Left ventricle myocardium superior (tissue), 1 donor: ENCODE measurements at places on chromosomes 1 and 21.

DNA sequence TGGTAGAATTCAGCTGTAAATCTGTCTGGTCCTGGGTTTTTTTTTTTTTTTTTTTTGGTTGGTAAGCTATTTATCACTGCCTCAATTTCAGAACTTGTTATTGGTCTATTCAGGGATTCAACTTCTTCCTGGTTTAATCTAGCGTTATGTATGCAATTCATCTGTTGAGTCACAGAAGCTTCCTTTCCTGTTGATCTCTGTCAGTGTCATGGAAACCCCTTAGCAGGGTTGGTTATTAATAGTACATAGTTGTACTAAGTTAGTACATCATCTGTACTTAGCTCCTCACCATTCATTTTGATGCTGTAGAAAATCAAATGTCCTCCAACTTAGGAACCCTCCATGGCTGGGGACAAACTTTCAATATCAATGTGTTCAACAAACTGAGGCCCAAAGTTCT is 51.0 kb upstream of the BARHL2 start:
- no peak for DNase-seq

GRCh38 chr1:21293537-21294265 is 3.4 kb upstream of the ECE1 start:
- no peak for DNase-seq

GRCh38 chr1:163922743-163923201 is 601.0 kb downstream of the NUF2 start:
- DNase-seq, result no peak

DNA sequence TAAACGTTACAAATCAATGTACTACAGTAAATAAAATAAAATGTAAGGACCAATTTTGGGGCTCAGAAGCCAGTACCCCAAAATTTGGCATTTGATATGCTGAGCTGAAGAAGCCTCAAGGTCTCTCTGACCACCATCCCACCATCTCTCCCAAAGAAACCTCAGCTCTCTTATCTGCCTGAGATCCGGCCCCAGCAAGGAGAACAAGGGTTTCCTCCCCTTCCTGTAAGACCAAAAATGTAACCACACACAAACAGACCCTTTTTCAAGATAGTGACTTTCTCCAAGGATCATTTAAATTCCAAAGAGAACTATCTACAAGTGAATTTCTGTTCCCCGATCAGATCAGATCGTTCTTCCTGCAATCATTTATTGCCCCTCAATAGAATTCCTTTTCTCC is 68.1 kb upstream of the SLC45A1 start:
- no peak for DNase-seq

GRCh38 chr1:3644273-3644672 is 5.6 kb downstream of the WRAP73 start:
- DNase-seq, result no peak

DNA sequence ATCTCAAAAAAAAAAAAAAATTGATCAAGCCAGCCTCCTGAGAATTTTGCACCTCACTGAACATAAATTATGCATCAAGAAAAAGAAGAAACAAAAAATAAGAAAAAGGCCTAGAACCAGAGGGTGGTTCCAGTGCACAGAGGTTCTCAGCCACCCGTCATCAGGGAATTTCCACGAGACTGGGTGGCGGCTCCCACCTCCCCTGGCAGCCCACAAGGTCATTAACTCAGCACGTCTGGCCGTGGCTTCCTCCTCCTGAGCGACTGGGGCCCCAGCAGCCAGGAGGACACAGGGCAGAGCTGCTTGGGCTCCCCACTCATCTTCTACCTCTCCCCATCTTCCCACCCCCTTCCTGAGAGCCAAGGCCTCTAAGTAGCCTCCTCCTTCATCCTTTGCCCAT is 15.7 kb upstream of the TMEM51 start:
- DNase-seq, result no peak

DNA sequence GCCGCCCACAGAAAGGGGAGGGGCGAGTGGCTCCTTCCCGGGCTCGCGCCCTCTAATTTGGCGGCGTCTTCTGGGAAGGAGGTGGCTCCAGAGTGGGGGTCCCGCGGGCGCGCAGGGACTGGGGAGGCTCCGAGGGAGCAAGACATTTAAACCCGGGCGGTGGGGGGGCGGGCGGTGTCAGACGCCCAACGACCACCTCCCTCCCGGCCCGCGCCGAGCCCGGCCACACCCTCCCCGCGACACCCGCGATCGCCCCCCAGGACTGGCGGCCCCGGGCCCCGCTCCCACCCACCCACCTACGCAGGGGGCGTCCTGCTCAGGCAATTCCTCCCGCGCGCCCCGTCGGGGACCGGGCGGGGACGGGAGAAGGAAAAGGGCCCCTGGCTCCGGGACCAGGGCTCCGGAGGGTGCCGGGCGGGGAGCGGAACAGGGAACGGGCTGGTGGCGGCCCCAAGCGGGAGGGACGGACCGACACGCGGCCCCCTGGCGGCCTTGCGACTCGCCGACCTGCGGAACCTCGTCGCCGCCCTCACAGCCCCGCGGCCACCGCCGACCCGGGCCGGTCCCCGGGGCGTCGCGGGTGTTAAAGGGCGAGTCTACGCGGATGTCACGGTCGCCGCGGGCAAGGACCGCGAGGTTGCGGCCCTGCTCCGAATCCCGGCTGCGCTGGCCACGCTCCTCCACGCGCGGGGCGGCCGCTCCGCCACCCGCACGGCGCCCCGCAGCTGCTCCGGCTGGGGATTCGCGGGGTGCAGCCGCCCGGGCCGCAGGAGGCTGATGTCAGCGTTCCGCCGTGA is 94.0 kb upstream of the FMN2 start:
- peak; percentile 28 for DNase-seq

DNA sequence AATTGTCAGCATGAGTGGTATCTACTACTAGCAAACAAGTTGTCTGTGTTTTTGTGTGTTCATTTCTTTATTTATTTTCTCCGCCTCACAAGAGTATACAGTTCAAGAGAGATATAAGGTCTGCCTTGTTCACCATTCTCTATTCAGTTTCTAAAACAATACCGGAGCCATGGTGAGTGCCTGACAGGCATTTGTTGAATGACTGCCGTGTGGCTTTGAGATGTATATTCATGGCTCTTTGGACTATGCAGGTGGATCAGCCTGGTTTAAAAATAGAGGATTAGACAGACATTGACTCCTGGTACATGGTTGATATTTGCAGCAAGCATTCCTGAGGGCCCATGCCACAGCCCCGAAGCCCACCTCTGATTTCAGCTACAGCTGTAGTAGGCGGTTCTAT is 89.7 kb downstream of the PGM1 start:
- no peak for DNase-seq

DNA sequence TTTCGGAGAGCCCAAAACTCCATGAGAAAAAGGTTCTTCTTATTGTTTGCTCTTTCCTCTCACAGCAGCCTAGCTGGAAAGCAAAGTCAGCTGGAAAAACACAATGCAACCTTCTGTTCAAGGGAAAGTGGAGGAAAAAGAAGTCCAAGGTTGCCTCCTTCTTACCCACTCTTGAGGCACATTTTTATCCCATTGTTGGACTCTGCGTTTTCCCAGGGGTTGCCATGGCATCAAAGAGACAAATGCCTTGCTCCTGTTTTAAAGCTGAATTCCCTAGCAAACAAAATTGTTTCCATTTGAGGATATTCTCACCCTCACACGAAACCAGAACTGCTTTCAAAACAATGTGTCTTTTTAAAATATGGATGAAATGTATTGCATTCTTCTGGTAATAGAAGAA is 45.1 kb upstream of the PALMD start:
- DNase-seq, result no peak

DNA sequence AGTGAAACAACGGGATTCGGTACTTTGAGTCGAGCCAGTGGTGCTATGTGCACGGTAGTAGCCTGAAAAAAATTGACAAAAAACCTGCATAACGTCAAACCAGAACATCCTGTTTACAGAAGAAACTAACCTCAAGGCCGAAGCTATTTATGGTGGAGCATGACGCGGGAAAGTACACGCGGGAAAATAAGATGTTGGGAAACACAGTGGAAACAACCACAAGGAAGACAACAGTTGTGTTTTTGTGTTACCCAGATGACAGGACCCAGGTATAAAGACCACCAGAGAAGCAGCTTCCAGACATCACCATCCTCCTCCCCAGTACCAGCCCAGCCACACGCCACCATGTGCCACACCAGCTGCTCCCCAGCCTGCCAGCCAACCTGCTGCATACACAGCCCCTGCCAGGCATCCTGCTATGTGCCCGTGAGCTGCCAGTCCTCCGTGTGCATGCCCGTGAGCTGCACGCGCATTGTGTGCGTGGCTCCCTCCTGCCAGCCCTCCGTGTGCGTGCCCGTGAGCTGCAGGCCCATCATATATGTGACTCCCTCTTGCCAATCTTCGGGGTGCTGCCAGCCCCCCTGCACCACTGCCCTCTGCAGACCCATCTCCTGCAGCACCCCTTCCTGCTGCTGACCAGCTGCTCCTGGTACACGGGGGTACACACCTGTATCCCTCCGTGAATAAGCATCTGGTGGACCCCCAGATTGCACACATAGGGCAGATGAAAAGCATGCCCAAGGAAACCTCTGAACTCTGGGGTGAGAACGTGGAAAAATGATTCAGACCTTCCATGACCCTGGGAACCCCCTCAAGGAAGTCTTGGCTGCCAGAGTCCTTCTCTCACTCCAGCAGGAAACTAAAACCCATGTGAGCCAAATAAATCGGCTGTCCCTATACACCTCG is at the start of gene KRTAP12-3:
Gene KRTAP12-3, plus strand, starts transcription at position 298 of the 906 bp plus-strand sequence. Its CDS starts 48 bp downstream, at position 346.
- DNase-seq, result no peak

GRCh38 chr1:109677459-109677858 is 9.6 kb downstream of the GSTM2 start:
- no peak for DNase-seq
